ENCODE measurements at places on chromosomes 5 and 9.

DNA sequence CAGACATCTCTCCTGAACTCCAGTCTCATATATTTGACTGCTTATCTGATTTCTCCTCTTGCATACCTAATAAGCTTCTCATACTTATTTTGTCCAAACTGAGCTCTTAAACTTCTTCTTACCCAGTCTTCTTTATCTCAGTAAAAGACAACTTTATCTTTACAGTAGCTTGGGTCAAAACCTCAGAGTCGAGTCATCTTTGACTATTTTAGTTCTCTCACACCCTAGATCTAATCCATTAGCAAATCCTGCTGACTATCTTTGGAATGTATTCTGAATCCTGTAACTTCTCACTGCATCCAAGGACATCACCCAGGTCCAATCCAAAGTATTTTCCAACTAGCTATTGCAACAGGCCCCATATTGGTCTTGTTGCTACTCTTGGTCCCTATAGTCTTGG is 11.8 kb upstream of the JAK2 start:
- no peak for DNase-seq

- DNase-seq = no peak
Measured at GRCh38 chr5:113162770-113163169, 186.2 kb downstream of the DCP2 start.

DNA sequence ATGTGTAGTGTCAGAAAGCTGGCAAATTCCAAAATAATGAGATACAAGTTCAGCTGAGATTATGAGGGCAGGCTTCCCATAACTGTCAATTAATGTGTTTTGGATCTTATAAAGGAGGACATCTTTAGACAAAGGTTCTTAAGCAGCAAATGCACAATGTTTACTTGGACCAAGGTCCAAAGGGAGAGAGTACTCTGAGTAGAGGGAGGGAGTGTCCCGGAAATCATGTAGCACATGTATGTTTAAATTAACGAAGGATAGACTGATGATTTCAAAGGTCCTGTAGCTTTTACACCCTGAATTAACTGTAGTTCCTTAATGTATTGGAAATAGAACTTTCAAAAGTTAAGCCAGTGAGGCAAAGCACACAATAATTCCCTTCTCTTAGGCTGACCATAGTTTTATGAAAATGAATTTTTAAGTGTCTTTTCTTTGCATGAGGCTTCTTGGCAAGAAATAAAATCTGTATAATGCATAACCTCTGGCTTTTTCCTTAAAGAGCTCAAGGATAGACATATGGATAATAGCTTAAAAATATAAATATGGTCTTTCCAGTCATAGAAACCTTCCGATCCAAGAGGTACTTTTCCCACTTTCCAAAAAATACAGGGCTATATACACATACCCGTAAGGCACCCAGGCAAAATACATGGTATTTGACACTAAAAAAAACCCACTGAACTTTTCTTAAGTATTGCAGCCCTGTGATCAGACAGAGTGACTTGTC is 93.0 kb downstream of the PCSK5 start:
- no peak for DNase-seq

DNA sequence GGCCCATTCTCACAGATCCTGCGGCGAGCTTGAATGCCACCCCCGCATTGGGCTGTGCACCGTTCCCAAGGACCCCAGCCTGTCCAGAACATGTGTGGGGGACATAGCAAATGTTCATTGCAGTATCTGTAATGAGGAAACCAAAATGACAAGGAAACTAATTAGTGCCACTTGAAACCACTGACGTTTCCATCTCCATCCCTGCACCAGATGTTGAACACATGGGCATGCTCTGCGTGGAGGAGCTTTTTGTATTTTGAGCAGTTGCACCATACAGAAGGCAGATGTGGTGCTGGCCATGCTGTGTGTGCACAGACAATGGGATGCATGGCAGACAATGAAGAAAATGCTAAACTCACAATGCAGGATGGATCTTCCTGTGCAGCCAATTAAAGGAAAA is 437.7 kb downstream of the SEMA5A start:
- no peak for DNase-seq

Measured in stimulated activated CD4-positive, alpha-beta T cell treated with anti-CD3 and anti-CD28 coated beads, Interleukin-12 subunit alpha, Interleukin-12 subunit beta, amount 100 ng/mL, for 4 hours (primary cell).